SW 1271 (cell line): ENCODE measurements at places on chromosomes 2 and 18.

- no peak for DNase-seq
Measured at GRCh38 chr2:155730804-155731203, 601.7 kb downstream of the NR4A2 start.

- DNase-seq = no peak
Measured at GRCh38 chr2:134365356-134365755, 111.5 kb downstream of the MGAT5 start.

DNA sequence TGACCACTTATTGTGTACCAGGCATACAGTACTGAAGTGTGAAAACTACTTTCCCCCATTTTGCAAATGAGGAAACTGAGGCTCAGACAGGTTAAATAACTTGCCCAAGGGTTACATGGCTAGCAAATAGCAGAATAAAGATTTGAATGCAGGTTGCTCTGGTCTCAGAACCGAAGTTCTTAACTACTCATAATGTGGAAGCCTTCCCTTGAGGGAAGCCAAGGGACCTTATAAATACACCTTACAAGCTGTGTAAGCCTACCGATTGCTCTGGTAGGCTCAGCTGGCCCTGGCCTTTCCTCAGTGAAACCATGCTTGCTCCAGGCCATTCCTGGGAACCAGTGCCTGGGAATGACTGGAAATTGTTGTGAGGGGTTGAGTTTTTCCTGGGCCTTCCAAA, 114.6 kb upstream of the CDCA7 start:
- DNase-seq = no peak

- DNase-seq = no peak
Measured at GRCh38 chr2:184993746-184994145, 395.4 kb downstream of the ZNF804A start.

DNA sequence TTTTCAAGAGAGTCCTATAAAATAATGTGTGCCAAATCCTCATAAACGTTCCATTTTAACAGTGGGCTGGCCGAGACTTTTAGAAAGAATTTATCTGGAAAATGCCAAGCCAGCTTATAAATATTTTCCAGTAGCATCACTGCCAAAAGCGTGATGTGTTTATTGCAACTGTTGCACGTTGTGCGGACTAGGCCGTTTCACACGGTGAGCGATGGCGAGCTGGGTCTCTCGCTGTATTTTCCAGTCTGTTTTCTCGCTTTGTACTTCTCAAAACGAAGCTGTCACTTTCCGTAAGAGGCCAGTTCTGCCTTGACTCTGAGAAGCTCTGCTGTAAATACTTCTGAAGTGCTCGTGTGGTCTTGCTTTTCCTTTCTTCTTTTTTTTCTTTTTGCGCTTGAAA, 65.0 kb upstream of the ZNF236 start:
- no peak for DNase-seq

- no peak for DNase-seq
Measured at GRCh38 chr2:234378440-234378839, 118.4 kb downstream of the ARL4C start.

DNA sequence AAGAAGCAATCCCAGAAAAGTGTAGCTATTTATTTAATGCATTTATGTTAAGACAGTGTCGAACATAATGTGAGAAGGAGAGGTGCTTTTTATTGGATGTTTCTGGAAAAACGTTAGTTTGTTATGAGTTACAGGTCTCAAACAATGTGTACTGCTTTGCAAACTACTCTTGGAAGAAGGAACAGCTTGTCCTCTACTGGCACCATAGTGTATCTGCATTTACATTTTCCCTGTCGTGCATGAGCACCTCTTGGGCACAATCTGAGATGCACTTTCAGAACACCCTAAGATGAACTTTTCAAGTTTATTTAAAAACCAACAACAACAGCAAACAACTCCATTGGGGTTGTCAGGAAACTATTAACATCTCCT, 22.8 kb downstream of the CCNYL1 start:
- DNase-seq = peak; percentile 57

DNA sequence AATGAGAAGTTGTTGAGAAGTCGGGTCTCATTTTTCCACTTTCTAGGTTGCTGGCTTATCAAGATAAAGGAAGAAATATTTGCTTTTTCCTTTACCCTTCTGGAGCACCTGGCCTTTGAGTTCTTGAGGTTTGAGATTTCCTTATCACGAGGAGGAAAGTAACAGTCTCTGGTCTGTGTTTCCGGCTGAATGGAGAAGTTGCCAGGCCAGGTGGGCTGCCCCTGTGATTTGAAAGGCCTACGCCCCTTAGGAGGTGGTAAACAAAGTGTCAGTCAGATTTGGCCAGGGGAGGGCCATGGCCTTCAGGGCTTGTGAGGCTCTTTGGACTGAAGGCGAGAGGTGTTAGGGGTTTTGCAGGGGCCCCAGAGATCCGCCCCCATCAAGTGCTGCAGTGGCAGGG, 156.7 kb upstream of the HAAO start:
- DNase-seq = no peak

DNA sequence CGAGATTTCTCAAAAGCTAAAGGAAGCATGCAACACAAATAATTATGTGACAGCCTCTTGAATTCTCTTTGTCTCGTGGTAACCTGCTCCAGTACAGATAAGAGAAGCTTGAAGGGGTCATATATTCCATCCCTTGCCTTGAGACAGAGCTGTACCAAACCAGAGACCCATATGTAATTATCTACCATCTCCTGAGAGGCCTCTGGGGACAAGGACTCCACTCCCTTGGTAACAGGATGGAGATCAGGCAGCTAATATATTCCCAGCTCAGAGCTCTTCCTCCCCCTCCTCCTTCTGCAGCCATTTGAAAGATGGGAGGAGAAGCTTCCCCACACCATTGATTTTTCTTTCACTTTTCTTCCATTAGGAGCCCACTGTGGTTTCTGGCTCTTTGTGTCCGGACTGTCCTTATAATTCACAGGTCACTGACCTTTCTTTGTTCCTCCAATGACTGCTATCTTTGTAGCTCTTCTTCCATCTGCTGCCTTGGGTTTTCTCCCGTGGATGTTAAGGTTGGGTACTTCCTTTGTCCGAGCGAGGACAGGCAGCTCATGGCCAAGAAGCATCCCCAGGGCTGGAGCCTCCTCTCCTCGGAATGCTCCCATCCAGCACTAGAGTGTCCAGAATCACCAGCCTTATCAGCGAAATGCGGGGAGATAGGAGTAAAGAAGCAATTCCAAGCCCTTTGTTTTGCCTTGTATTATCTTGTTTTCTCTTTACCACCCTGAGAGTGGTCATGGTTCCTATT, 72.6 kb upstream of the STPG4 start:
- DNase-seq = no peak

DNA sequence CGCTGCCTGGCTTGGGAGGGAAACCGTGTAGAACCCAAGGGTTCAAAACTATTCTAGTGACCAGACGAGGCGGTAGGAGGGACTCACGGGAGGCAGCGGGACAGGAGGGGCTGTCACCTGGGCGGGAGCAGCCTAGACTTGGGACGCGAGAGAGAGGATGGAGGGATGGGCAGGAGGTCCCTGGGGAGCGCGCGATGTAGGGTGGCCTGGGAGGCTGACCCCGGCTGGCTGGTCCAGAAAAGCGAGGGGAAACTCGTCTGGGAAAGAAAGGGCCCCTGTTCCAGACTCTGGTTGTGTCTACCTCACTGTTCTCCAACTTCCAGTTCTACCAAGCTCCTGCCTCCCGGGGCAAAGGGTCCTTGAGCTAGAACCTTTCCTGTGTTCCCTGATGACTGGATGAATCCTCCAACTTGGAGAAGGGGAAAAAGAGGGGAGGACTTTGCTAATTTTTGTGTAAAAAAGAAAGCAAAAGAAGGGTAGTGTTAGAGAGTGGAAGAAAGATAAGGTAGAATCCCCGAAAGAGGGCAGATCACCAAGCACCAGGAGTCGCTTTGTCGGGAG, 1.4 kb downstream of the DOK6 start:
- DNase-seq = no peak

GRCh38 chr2:160368988-160369930, 124.3 kb downstream of the RBMS1 start:
- no peak for DNase-seq

- DNase-seq = no peak
Measured at GRCh38 chr18:7941533-7941932, 374.4 kb downstream of the PTPRM start.

DNA sequence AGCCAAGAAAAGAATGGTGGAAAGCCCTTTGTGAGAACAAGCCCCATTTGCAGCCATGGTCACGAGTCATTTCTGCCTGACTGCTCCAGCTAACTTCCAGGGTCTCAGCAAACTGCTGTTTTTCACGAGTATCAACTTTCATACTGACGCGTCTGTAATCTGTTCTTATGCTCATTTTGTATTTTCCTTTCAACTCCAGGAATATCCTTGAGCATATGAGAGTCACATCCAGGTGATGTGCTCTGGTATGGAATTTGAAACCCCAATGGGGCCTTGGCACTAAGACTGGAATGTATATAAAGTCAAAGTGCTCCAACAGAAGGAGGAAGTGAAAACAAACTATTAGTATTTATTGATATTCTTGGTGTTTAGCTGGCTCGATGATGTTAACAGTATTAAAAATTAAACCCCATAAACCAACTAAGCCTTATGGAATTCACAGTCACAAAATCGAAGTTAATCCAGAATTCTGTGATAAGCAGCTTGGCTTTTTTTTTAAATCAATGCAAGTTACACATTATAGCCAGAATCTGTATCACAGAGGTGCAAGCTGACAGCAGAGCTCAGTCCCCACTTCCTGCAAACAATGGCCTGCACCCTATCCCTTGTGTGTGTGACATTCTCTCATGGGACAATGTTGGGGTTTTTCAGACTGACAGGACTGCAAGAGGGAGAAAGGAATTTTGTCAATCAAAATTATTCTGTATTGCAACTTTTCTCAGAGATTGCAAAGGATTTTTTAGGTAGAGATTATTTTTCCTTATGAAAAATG, 26.1 kb downstream of the SLC14A1 start:
- DNase-seq = no peak

DNA sequence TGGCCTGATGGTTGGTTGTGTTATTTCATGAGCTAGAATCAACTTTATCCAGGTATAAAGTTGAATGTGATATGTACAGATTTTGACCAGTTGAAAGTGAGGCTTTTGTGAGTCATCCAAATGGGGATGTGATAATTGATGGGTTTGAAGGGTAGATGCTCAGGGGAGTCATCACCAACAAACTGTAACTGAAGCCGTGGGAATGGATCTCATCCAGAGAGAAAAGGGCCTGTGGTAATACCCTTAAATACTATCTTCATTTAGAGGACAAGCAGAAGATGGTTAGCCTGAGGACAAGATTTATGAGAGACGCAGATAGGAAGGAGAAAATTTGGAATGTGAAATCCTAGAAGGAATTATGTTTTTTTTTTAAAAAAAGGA, 90.5 kb upstream of the MYO3B start:
- DNase-seq = no peak

GRCh38 chr2:223996391-223996790, 39.1 kb downstream of the MRPL44 start:
- no peak for DNase-seq
